ENCODE measurements at places on chromosomes 12 and 14.
A peak's percentile ranks its signal among the peaks of the same experiment; 100 is the strongest.

DNA sequence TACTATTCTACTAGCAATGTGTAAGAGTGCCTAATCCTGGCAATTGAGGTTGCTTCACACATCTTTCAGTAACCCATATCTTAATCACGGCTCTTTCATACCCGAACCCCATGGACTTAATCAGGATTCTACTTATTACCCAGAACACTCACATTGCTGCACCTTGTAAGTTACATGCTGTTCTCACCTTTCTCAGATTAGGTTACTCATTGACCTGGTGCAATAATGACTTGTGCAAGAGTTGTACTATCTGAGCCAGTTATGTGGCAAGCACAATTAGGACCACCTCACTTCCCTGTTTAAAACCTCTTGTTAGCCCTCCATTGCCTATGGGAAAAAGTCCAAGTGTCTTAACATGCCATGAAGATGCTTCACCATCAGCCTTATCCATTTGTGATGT lies 306.7 kb upstream of the E2F7 start:
- no peak for DNase-seq

DNA sequence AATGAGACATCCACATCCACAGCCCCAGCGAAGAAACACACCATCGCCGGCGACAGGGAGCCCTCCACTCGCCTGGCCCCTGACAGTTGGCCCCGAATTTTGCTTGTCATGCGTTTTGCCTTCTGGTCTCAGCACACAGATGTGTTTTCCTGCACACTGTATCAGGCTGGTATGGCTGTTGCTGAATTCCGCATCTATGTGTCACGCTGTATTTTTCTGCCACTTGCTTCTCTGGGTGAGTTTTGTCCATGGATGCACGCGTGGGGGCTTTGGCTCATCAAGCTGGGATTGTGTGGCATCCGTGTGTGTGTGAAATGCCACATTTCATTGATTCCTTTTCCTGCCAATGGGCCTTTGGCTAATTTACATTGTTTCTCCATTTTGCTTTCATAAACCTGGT lies 26.5 kb downstream of the ARL6IP4 start:
- DNase-seq: no peak

GRCh38 chr12:116502141-116502725 lies 56.9 kb upstream of the MAP1LC3B2 start:
- DNase-seq: no peak

GRCh38 chr14:74956280-74957072 lies 1.1 kb upstream of the PGF start:
- no peak for DNase-seq

GRCh38 chr14:76768671-76769500 lies 7.6 kb downstream of the VASH1 start:
- DNase-seq: no peak

GRCh38 chr12:80269803-80270552 lies 170.6 kb downstream of the OTOGL start:
- peak; percentile 27 for DNase-seq

- DNase-seq: no peak
Observed at GRCh38 chr12:51198568-51199365, 19.1 kb downstream of the POU6F1 start.

DNA sequence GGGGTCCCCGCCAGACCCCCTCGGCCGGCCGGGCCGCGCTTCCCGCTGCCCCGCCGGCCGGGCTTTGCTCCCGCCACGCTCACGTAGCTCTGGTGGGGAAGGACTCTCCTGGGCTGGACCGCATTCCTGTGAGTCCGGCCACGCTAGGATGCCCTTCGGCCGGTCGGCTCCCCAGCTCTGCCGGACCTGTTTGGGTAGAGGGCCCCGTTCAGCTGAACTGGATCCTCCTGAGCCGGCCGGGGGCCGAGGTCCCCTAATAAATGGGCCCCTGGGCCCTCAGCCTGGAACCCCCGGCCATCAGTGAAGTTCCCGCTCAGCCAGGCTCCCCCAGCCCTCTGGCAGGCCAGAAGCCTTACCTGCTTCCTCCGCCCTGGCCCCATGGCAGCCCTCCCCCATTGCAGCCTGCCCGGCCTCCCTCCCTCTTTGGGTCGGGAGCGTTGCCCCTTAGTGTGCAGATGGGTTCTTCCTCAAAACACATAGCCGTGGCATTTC lies 593 bp downstream of the UNC119B start:
- DNase-seq: no peak

DNA sequence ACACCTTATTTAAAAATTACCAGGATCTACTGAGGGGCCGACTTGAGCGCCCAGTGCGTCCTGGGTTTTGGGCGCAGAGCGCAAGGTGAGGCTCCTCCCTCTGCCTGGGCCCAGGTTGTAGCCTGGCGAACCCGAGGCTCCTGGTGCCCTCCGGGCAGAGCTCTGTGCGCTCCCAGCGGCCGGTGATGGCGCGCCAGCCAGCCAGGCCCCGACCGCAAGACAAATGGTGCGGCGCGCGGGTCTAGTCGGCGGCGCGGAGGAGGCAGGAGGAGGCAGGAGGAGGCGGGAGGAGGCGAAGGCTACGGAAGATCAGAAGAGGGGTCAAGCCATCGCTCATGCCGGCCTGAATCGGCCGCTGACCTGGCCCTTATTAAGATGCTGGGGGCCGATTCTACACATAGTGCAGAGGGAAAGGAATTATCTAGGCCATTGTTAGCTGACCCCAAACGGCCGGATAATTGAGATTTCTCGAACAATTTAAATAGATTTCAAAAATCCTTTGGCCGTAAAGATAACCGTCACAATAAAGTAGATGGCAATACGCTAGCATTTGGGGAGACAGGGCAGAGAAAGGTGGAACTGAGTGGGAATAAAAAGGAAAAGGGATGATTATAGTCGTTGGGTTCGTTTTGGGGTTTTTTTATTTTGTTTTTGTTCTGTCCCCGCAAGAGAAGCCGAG lies 2.8 kb downstream of the TBX5 start:
- no peak for DNase-seq

DNA sequence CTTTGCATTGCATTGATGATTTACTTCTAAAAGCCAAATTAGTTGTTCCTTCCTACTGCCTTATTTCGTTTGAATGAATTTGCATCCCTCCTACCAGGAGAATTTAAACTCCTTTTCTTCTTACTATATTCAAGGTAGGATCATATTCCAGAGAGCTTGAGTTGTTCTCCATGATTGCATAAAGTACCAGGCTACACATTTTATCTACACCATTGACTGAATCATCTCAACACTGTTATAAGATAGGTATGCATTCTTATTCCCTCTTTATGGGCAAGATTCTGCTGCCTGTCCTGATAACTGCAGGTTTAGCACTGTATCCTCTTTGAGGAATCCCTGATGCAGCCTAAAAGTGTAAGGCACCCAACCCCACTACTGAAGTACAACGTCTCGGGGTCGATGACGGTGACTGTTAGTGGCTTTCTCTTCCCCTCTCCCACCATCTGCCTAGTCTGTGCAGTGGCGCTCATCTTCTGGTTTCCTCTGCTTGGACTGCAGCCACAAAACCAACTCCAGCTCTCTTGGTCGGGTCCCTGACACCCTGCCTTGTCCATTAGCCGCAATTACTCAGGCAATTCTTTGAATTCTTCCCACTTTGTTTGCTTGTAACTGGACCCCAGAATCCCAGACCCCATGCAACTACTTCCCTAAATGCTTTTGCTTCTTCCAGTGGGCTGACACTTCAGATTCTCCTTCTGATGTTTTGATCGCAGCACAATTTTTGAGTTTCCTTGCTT lies 44.4 kb upstream of the STXBP6 start:
- DNase-seq: no peak

DNA sequence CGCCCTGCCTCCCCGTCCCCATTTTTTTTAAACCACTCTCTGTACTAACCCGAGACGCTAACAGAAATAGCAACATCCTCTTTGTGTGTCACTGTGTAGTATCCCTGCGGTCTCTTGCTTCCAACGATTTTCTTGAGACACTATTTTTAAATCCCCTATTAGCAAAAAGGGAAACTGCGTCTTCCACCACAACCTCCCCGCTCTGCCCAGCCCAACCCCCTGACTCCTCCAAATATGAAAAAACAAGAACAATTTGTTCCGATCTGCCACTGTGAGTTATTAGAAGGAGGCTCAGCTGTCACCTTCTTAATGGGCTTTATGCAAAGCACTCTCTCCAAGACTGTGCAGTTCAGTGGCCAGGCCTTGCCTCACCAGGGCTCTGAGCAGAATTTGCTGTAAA lies 76.3 kb downstream of the MAP1LC3B2 start:
- no peak for DNase-seq

- DNase-seq: peak; percentile 60
Observed at GRCh38 chr14:75303381-75303789, 24.8 kb downstream of the FOS start.

DNA sequence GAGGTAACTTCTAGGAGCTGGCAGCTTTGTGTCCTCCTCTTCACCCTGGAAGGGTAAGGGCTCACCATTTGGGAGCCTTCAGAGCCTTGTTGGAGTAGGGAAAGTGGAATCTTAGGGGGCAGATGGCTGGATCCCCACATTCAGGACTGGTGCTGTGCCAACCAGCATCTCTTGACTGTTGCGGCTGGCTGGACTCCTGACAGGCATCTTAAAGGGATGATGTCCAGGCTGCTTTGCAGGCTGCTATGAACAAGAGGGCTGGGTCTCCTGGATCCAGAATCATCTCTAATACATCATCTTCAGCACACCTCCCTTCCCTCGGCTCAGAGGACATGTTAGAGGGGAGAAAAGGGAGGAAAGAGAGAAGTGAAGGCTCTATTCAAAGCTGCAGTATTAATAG lies 4.4 kb downstream of the CACNB3 start:
- no peak for DNase-seq

DNA sequence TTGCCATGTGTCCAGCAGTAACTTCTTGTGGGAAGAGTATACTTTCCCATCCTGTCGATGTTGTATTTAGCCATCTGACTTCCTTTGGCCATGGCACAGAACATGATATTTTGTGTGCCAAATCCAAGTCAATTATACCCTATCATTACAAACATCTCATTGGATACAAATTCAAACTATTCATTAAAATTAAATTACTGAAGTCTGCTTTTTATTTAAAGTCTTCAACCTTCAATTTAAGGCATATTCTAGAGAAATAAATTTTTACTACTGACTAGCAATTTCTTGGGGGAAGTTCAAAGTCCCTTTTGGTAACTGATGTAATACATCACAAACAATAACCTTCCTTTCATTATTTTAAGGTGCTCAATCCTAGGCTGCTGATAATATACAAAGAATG lies 192.6 kb downstream of the SLC6A15 start:
- no peak for DNase-seq

DNA sequence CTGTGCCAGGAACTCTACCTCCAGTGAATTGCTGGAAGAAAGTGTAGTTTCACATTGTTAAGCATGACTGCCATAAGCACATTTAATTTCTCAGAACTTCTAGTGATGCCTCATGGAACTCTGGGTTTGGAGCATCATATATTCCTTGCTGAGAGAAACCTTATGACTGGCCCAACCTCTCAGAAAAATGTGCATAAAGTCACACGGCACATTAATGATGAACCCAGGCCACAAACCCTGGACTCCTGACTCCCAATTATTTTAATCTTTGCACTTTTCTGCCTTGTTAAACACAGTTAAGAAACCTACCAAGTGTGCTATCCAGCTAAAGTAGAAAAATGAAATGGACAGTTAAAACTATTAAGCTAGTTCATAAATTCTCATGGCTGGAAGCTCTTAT lies 5.6 kb downstream of the TCP11L2 start:
- DNase-seq: no peak

GRCh38 chr12:119412811-119413794 lies 78.6 kb downstream of the CCDC60 start:
- DNase-seq: peak; percentile 48

DNA sequence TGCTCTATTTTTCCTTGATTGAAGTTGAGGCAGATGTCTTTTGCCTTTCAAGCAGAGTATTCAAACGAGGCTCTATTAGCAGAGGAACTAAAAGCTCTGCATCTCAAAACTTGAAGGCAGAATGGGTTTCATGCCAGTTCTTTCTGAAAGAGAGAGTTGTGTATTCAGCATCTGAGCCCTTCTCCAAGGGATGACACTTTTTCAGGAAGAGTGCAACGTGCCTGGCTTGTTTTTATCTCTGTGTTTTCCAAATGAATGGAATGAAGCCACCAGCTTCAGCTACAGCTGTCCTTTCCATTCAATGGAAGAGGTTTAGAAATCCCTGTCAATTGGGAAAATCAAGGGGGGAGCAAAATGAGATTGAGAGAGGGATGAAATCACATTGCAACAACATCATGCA lies 14.6 kb downstream of the BEST3 start:
- DNase-seq: no peak

GRCh38 chr14:75655235-75655634 lies 5.4 kb downstream of the ERG28 start:
- DNase-seq: no peak

- no peak for DNase-seq
Observed at GRCh38 chr12:49496417-49497360, 42.1 kb upstream of the KCNH3 start.

- peak; percentile 90 for DNase-seq
Observed at GRCh38 chr14:36346052-36346451, 25.6 kb upstream of the MBIP start.

DNA sequence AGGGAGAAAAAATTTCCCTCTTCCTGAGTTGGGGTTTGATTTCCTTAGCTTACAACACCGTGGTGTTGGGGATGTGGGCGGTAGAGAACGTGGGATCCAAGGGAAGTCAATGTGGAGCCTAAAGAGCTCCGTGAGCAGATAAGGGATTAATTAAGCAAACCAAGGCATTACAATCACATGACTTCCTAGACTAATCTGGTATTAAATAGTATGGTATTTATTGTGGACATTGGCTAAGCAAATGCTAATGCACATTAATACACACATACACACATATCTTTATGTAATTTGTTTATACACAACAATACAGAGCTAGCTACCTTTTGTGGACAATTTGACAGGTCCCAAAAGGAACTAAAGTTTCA lies 791 bp upstream of the RNF41 start:
- DNase-seq: no peak

GRCh38 chr14:82502043-82502442 lies 968.4 kb upstream of the SEL1L start:
- DNase-seq: no peak

DNA sequence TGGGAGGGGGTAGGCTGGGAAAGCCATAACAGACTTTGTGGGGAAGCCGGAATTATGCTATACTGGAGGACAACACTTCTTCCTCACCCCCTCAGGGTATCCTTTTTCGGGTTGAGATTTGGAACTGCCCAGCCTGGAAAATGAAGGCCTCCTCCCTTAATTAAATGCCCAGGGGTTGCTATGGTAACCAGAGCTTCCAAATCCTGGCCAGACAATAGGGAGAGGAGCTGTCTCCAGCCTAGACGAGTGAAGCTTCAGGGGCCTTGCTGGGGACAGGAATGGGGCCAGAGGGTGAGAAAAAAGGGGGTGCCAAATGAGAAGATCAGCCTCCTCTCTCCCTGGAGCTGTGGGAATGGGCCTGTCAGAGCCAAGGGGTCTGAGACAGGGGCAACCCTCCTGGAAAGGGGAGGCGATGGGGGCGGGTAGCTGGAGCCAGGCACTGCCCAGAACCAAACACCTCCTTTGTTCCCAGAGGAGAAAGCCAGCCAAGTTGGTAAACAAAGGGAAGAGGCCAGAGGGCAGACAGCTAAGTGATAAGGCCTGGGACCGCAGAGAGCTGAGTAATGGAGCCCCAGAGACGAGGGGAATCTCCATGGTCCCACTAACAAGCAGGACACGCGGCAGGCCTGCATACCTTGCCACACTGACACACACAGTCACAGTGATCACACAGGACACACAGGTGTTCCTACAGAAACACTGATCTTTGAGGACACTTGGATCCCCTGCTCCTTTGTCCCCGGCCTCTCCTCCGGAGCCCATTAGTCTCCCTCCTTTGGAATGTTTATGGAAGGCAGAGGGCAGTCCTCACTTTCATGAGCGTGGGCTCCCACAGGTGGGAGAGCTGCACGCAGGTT lies 17.9 kb upstream of the RND1 start:
- DNase-seq: no peak
